ENCODE measurements at places on chromosomes 1 and 21. TPM values are rescaled to one million over a fixed set of nuclear protein-coding genes. Genes with fewer than 3 reads are reported as not detected.

Gene DFFA
- total RNA-seq: 8.2 TPM

Gene PTGS2
- 446 TPM for total RNA-seq

Gene ARHGEF19
- 1.9 TPM for total RNA-seq

Gene TFB2M
- 17.2 TPM for total RNA-seq

Gene CD34
- total RNA-seq: 0.42 TPM

Gene SPRR1A
- total RNA-seq: not detected
